ENCODE measurements at places on chromosomes 4 and X. TPM values are rescaled to one million over a fixed set of nuclear protein-coding genes. Genes with fewer than 3 reads are reported as not detected.
A peak's percentile ranks its signal among the peaks of the same experiment; 100 is the strongest.

GRCh38 chrX:14564058-14564457, 34.7 kb downstream of the GLRA2 start:
- no peak for DNase-seq

GRCh38 chr4:164926301-164926700, 49.3 kb downstream of the APELA start:
- DNase-seq = no peak

GRCh38 chr4:114251020-114251419, 271.6 kb upstream of the ARSJ start:
- no peak for DNase-seq

DNA sequence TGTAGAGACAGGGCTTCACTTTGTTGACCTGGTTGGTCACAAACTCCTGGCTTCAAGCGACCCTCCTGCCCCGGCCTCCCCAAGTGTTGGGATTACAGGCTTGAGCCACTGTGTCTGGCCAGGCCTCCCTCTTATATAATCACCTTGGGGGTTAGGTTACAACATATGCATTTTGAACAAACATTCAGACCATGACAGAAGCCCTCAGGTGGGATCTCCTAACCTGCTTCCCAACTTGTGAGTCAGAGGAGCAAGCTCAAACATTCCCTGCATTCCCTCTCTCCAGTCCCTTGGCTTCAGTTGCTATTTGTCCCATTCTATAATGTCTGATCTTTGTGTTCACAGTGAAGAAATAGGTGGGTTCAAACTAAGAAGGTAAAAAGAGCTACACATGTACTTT, 76.5 kb upstream of the NRK start:
- DNase-seq = no peak

DNA sequence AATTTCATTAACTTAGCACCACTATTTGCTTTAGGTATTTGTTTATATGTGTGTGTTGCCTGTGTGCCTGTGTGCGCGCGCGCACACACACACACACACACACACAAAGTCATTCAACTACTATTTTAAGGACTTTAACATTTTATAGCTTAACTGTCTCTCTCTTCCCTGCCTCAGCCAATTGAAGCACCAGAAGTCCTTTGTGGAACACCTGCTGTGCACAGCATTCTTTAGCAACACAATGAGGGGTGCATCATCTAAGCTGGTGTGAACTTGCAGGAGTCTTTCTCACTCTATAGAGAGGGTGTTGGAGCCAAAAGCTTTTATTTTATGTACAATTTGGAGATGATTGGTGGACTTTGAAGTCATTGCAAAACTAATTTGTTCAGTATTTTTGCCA, 31.3 kb downstream of the SLIT2 start:
- no peak for DNase-seq

GRCh38 chr4:158996669-158997074, 106.2 kb upstream of the RAPGEF2 start:
- DNase-seq = no peak

DNA sequence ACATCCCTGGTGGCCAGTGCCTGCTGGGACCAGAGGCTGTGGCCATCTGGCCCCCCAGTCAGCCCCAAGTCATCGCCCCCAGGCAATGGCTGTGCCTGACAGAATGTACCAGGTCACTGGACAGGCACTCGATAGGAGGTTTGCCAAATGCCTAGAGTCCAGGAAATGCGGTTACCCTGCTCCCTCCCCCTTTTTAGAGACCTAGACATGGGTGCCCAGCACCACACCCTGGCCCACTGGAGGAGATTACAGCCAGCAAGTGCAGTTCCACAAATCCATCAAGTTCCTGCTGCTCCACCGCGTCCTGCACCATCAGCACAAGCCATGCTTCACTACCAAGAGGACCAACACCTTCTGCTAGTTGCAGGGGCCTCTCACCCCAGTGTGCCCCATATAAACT, 16.2 kb upstream of the ZFX start:
- DNase-seq = no peak

DNA sequence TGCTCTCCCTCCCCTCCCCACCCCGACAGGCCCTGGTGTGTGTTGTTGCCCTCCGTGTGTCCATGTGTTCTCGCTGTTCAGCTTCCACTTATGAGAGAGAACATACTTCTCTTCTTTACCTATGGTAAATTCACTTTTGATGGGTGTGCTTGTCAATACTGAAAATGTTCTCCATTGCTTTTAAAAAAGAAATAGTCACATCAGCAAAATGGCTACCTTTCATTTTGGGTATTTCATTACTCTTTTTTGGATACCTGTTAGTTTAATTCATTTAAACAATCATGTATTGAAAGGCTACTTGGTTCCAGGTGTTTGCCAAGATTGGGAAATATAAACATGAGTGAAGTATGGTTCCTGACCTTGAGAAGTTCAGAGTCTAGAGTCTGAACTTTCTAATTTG, 107.4 kb upstream of the PITX2 start:
- no peak for DNase-seq

GRCh38 chrX:133983974-133984845, 1.2 kb downstream of the GPC3 start:
- no peak for DNase-seq

DNA sequence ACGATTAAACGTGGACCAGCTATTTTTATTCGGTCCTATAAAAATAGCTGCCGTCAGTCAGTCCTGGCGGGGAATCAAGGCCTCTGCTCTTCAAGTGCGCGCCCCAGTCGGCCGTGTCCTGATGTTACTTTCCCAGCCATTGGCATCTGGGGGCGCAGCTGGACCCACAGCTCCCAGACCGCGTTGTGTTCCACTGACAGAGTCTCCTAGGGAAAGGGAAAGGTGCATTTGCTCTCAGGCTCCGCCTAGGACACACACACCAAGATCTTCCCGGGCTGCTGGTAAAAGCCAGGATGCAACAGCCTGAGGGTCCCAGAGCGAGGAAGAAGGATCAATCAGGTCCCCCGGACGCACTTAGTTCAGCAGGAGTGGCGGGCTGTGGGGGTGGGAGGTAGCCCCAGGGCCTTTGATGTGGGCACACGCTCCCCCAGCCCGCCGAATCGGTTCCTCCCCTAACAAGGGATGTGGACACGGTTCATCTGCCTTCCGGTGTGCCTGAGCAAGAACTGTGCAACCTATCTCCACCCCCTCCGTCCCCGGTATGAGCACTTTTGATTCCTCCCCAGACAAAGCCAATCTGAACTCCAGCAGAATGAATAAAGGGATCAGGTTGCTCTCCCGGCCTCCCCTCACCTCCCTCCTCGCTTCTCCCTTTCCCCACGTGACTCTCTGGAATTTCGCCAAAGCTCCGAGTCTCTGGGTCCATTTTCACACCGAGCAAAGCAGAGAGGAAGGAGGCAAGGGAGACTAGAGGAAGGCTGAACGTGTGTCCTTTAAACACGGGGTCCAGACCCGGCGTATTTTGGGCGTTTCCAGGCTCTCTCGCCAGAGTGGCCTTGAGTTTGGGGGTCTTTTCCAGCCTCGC, 626 bp upstream of the FRAS1 start:
- peak; percentile 85 for DNase-seq

GRCh38 chr4:88908003-88908402, 149.0 kb downstream of the FAM13A start:
- DNase-seq = no peak

- peak; percentile 63 for DNase-seq
These were observed 35.1 kb downstream of the ENPEP start for GRCh38 chr4:110510955-110511544.

DNA sequence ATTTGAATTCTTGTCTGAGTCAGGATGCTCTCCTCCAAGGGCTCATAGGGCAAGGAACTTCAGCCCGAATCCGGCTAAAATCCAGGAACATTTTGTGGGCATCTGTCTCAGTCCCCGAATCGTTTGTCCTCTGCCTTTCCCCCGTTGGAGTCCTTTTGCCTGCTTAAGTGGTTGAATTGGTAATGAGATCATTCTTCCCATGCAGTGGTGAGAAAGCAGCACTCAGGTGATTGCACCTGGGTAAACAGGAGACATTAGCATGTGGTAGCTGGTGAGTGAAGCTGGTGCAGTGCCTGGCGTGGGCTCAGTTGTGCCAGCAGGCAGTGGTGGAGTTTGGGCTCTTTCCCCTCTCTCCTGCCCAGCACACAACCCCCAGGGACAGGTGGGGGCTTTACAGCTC, 61.9 kb upstream of the MTM1 start:
- DNase-seq = no peak

- DNase-seq = no peak
These were observed 820 bp upstream of the MAB21L2 start for GRCh38 chr4:150581056-150581605.

GRCh38 chrX:18041656-18042055, 179.0 kb downstream of the BEND2 start:
- no peak for DNase-seq

- DNase-seq = peak; percentile 3
These were observed 88.3 kb upstream of the UNC5C start for GRCh38 chr4:95637043-95637600.

DNA sequence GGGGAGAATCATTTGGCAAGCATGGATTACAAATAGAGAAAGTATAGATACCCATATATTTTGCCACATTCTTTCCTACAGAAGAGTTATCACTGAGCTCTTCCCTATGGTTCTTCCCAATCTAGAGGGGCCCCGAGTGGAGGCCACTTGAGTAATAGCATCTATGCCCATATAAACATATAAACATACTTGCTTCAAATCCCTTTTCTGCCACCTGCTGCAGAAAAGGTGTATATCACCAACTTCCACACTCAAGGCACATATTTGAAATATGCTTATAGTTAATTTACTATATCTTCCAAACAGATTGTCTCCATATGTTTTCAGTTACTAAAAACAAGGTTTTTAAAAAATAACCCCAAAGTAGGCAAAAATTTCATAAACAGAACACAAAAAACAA, 642.8 kb upstream of the DIPK2B start:
- DNase-seq = no peak

Gene TMEM129
- 17.6 TPM for polyA plus RNA-seq

Gene EGFL6
- polyA plus RNA-seq = 73.9 TPM

Gene NLRP2B
- not detected for polyA plus RNA-seq

Gene HEPH
- 2.8 TPM for polyA plus RNA-seq

Gene LRCH2
- 4.1 TPM for polyA plus RNA-seq

Gene FRAS1
- polyA plus RNA-seq = 8.5 TPM

Gene AKAP4
- 0.64 TPM for polyA plus RNA-seq

Gene SLC25A43
- 7.9 TPM for polyA plus RNA-seq

Gene HMX1
- polyA plus RNA-seq = not detected

Gene MAGEB2
- polyA plus RNA-seq = not detected

Gene SLC10A6
- not detected for polyA plus RNA-seq
